ENCODE measurements at places on chromosomes 11 and 22. TPM values are rescaled to one million over a fixed set of nuclear protein-coding genes. Genes with fewer than 3 reads are reported as not detected.

GRCh38 chr11:36372101-36372771 is 76.1 kb downstream of the PRR5L start:
- H3K4me3 ChIP-seq: no peak overlapping the region
- H3K4me1 ChIP-seq: peaks cover 10% of the 10 kb centered on the region
- peak; percentile 66 for DNase-seq
- H3K27me3 ChIP-seq: no peaks in the 10 kb centered on the region

GRCh38 chr22:24807284-24807950 is 1.4 kb downstream of the SGSM1 start:
- no peaks in the 10 kb centered on the region for H3K36me3 ChIP-seq
- no peaks in the 10 kb centered on the region for H3K27me3 ChIP-seq
- H3K27ac ChIP-seq: no peak overlapping the region
- no peak overlapping the region for H3K4me3 ChIP-seq

DNA sequence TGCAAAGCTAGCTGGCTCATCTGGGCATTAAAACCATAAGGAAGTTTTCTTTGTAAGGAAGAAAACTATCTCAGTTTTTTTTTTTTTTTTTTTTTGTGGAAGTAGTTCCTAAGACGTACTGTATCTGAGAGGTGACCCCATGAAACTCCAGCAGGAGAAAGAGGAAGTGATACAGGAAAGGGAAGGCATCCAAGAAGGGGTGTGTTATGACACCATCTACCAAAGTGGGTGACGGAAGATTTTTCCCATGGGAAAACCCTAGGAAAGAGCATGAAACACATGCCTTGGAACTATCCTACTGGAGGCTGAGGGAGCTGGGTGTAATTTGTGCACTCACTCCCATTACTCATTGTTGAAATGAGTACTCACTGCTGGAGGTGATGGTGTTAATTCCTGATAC is 63.8 kb upstream of the ARHGAP20 start:
- no peak for DNase-seq
- no peaks in the 10 kb centered on the region for H3K27me3 ChIP-seq
- H3K4me1 ChIP-seq: no peaks in the 10 kb centered on the region
- H3K4me3 ChIP-seq: no peak overlapping the region
- no peak overlapping the region for H3K27ac ChIP-seq
- no peaks in the 10 kb centered on the region for H3K36me3 ChIP-seq

The OR5M10 gene
- not detected for total RNA-seq

The INPPL1 gene
- total RNA-seq: 100 TPM

DNA sequence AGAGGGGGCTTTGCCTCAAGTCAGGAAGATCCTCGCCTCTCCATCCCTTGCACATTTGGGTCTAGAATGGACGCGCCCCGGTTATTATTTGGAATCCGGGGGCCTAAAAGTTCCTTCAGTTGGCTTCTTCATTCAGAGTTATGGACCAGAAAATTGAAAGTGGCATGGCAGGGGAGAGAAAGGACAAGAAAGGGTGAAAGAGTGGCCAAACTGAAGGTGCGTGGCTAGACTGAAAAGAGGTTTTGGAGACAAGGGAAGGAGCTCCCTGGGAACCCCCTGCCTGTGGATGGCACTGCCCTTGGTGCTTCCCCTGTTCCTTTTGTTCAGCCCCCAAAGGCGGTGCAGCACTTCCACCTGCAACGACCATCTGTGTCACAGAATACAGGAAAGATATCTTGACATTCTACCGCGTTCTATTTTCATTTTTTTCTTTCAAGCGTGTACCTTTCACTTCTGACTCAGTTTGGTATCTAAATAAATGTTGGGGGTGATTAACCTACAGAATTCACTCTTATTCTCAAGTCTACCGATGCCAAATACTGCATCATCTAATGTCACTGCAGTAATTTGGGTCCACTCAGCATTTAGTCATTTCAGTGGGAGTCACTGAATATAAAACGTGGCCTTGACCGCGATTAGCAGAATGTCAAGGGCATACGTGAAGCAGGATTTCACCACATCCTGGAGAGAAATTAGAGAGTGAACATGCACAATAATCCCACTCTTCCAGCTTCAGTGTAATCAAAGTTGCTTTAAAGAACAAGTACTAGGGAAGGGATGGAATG is 88.1 kb upstream of the ARHGAP32 start:
- H3K4me3 ChIP-seq: peak overlapping the region; percentile 83
- DNase-seq: peak; percentile 92
- no peaks in the 10 kb centered on the region for H3K27me3 ChIP-seq
- peak overlapping the region; percentile 84 for H3K27ac ChIP-seq
- no peaks in the 10 kb centered on the region for H3K36me3 ChIP-seq

GRCh38 chr11:11661326-11662040 is 39.7 kb upstream of the GALNT18 start:
- no peaks in the 10 kb centered on the region for H3K4me1 ChIP-seq
- peaks cover 42% of the 10 kb centered on the region for H3K27me3 ChIP-seq
- H3K4me3 ChIP-seq: no peak overlapping the region
- H3K36me3 ChIP-seq: no peaks in the 10 kb centered on the region

DNA sequence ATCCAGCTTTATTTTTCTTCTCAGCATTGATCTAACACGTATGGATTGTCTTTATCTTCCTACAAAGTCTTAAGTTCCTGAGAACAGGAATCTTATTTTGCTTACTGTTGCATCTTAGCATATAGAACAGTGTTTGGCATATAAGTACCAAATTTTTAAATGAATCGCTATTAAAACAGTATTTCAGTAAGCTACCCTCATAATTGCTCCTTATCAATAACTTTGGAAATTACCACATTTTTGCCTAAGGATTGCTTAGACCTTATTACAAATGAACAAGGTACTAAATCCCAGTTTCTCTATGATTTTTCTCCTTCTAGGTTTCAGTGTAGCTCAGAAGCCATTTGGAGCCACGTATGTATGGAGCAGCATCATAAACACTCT is 9.7 kb downstream of the DEPDC7 start:
- H3K4me3 ChIP-seq: no peak overlapping the region
- no peak overlapping the region for H3K27ac ChIP-seq
- no peak for DNase-seq
- peaks cover 13% of the 10 kb centered on the region for H3K4me1 ChIP-seq
- no peaks in the 10 kb centered on the region for H3K27me3 ChIP-seq
- no peaks in the 10 kb centered on the region for H3K36me3 ChIP-seq

- DNase-seq: no peak
- peaks cover 35% of the 10 kb centered on the region for H3K4me1 ChIP-seq
- H3K27ac ChIP-seq: no peak overlapping the region
- H3K4me3 ChIP-seq: no peak overlapping the region
Measured at GRCh38 chr11:121417607-121418006, 34.5 kb upstream of the SORL1 start.

DNA sequence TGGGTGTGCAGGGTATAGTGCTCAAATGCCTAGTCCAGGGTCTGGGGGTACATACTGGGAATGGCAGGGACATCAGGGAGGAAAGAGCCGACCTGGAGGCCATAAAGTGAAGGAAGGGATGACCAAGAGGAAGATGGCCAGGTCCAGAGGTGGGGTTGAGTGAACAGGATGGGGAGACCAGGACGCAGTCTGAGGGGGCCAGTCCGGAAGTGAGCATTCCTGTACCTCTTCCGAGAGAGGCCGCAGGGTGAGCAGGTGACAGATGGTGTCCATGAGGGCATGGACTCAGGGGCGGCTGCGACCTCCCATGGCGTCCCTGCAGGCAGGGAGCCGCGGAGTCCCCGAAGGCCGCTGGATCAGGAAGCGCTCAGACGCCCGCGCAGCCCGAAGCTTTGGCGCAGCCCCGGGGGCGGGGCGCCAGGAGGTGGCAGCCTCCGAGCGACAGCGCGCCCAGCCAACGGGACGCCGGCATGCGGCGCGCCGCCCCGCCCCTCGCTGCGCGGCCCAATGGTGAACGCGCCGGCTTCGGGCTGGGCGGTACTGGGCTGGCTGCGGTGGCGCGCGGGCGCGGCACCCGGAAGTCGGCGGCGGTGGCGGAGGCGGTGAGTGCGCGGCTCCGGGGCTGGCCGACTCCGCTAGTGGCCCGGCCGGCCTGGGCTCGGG is at the start of gene TANGO2:
Gene TANGO2, plus strand, starts transcription at position 578 of the 663 bp plus-strand sequence. CDS start 15,689 bp downstream, outside the sequence.
- H3K4me3 ChIP-seq: peak within 1 kb of the TSS; percentile 85
- no peaks in the 10 kb centered on the region for H3K27me3 ChIP-seq
- no peaks in the 10 kb centered on the region for H3K36me3 ChIP-seq
- peak within 1 kb of the TSS; percentile 67 for H3K27ac ChIP-seq

The GAL gene
- 32.2 TPM for total RNA-seq

- no peak for DNase-seq
- H3K27me3 ChIP-seq: no peaks in the 10 kb centered on the region
- H3K4me1 ChIP-seq: no peaks in the 10 kb centered on the region
- H3K27ac ChIP-seq: no peak overlapping the region
- no peaks in the 10 kb centered on the region for H3K36me3 ChIP-seq
- H3K4me3 ChIP-seq: no peak overlapping the region
Measured at GRCh38 chr11:30174265-30175020, 56.4 kb upstream of the FSHB start.

DNA sequence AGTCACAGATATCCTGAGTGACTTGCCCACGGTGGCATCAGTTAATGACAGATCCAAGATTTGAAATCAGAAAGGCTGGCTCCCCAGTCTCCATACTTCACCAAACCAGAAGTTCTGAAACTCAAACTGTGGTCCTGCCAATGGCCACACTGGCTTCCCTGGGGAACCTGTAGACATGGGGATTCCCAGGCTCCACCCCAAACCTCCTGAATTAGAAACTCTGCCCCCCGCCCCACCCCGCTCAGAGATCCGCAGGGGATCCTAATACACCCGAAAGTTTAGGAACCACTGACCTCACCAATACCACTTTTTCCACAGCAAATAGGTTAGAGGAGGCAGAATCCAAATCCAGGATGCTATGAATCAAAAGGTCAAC is 15.3 kb downstream of the RTN4RL2 start:
- H3K4me1 ChIP-seq: peaks cover 29% of the 10 kb centered on the region
- H3K36me3 ChIP-seq: no peaks in the 10 kb centered on the region
- no peaks in the 10 kb centered on the region for H3K27me3 ChIP-seq
- peak overlapping the region; percentile 61 for H3K4me3 ChIP-seq

DNA sequence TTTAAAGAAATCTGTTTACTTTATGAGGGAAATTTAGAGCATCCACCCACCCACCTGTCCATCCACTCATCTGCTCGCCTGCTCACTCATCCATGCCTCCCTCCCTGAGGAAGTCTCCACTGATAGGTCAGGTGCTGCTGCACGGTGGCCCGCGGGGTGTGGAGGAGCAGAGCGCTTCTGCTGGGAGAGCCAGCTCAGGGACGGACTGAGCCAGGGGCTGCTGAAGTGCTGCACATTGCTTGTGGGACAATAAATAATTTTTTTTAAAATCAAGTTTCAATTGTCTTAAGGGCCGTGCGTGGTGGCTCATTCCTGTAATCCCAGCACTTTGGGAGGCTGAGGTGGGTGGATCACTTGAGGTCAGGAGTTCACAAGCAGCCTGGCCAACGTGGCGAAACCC is 148.9 kb downstream of the TBC1D22A start:
- H3K4me3 ChIP-seq: no peak overlapping the region
- DNase-seq: no peak
- H3K27me3 ChIP-seq: no peaks in the 10 kb centered on the region
- H3K27ac ChIP-seq: no peak overlapping the region

The ACTN3 gene
- not detected for total RNA-seq

DNA sequence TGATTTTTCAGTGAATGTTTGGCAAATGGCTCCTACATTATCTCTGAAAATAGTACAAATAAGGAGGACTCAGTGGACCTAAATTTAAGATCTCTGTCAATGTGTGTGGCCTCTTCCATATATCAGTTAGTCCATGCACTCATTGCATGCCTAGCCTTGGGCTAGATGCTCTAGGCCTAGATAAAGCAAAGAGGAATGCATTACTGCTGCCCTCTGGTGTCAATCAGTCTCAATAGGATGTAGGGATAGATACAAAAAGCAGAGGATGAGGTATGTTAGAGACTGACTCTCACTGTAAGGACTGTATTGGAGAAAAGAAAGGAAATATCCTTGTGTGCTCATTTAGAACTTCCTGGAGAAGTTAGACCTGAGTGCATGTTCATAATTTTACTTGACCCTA is 42.0 kb downstream of the MS4A2 start:
- H3K4me1 ChIP-seq: peaks cover 30% of the 10 kb centered on the region
- H3K4me3 ChIP-seq: no peak overlapping the region
- no peak overlapping the region for H3K27ac ChIP-seq
- H3K36me3 ChIP-seq: no peaks in the 10 kb centered on the region
- DNase-seq: peak; percentile 83

GRCh38 chr22:22988150-22988549 is 82.2 kb upstream of the GNAZ start:
- H3K4me1 ChIP-seq: no peaks in the 10 kb centered on the region
- no peak overlapping the region for H3K4me3 ChIP-seq
- no peak overlapping the region for H3K27ac ChIP-seq
- no peaks in the 10 kb centered on the region for H3K27me3 ChIP-seq

- no peaks in the 10 kb centered on the region for H3K36me3 ChIP-seq
- H3K4me1 ChIP-seq: no peaks in the 10 kb centered on the region
- DNase-seq: no peak
Measured at GRCh38 chr11:131624531-131624930, 254.1 kb downstream of the NTM start.

The OR10A2 gene
- not detected for total RNA-seq

DNA sequence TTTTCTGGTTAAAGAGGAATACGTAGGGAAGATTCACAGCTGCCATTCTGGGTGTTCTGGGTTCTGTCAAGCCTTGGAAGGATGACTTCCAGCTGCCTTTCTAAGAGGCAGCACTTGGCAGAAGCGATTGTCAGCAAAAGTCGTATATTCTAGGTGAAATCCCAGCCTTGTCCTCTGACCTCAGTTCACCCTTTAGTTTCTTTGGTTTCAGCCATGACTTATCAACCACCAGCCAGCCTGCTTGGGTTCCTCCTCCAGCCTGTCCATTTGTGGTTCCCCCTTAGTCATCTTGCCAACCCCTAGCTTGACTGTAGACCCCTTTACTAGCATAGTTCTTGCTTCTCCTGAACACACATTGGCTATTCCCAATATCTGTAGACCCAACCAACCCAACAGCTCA is 102.3 kb upstream of the CD44 start:
- H3K27me3 ChIP-seq: no peaks in the 10 kb centered on the region
- peaks cover 50% of the 10 kb centered on the region for H3K4me1 ChIP-seq
- peak overlapping the region; percentile 76 for H3K27ac ChIP-seq
- no peak for DNase-seq
- no peaks in the 10 kb centered on the region for H3K36me3 ChIP-seq
- no peak overlapping the region for H3K4me3 ChIP-seq

DNA sequence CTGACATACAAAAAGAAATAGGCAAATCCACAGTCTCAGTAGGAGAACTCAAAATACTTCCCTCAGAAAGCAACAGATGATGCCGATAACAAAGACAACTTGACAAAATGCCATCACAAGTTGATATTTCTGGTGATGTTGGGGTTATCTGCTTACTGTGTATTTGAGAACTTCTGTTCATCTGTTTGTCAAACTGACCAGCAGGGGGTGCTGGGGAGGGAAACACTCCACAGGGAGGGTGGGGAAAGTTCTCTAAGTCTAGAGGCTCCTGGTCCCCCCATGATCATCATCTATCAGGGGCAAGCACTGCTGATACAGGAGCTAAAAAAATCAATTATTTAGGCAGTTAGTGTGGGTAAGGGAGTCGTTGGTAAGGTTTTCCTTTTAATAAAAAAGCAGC is 19.2 kb downstream of the GLYATL1 start:
- H3K4me1 ChIP-seq: no peaks in the 10 kb centered on the region
- no peak overlapping the region for H3K4me3 ChIP-seq
- peaks cover 74% of the 10 kb centered on the region for H3K27me3 ChIP-seq
- peak; percentile 44 for DNase-seq
- H3K27ac ChIP-seq: no peak overlapping the region

- H3K4me3 ChIP-seq: no peak overlapping the region
- peak; percentile 13 for DNase-seq
- H3K4me1 ChIP-seq: 0 out of 2 replicates have a peak, but pooled peaks cover 5% of the 10 kb centered on the region
Measured at GRCh38 chr11:72599325-72600117, 74.7 kb downstream of the PDE2A start.

The CHADL gene
- 1.2 TPM for total RNA-seq

The CTSW gene
- not detected for total RNA-seq

The KIF18A gene
- 11.6 TPM for total RNA-seq

The CTNND1 gene
- total RNA-seq: 121 TPM

GRCh38 chr22:39839917-39840510 is 53.5 kb downstream of the ENTHD1 start:
- H3K27ac ChIP-seq: no peak overlapping the region
- no peak for DNase-seq
- H3K4me1 ChIP-seq: no peaks in the 10 kb centered on the region

The ARHGAP32 gene
- 13.7 TPM for total RNA-seq
